ENCODE measurements at places on chromosomes 13 and 19. TPM values are rescaled to one million over a fixed set of nuclear protein-coding genes. Genes with fewer than 3 reads are reported as not detected.

- H3K27me3 ChIP-seq = no peaks in the 10 kb centered on the region
- peak overlapping the region; percentile 97 for H3K27ac ChIP-seq
- peak; percentile 77 for DNase-seq
These were observed 583 bp downstream of the TECR start for GRCh38 chr19:14530005-14530348.

ZNF99 gene
- total RNA-seq = not detected

KDM4B gene
- total RNA-seq = 34.3 TPM

DNA sequence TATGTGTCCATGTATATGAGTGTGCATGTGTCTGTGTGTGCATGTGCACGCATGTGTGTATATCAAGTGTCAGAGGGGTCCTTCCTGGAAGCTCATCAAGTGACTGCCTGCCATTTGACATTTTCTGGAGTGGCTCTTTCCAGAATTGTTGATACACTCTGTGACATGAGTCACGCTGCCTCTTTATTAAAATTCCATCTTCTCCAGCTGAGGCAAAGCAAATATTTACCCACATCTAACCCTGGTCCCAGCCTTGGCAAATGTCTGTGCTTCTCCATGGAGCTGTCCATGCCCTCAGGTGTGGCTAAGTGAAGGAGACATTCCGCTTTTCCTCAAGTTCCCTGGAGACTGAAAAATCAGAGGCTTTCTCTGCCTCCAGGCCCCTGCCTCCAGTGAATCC lies 88.2 kb upstream of the MBNL2 start:
- no peaks in the 10 kb centered on the region for H3K36me3 ChIP-seq
- no peak overlapping the region for H3K4me3 ChIP-seq
- no peak overlapping the region for H3K27ac ChIP-seq
- no peaks in the 10 kb centered on the region for H3K27me3 ChIP-seq

- H3K36me3 ChIP-seq = peaks cover 12% of the 10 kb centered on the region
- H3K4me1 ChIP-seq = no peaks in the 10 kb centered on the region
- H3K4me3 ChIP-seq = no peak overlapping the region
- H3K27ac ChIP-seq = no peak overlapping the region
- DNase-seq = no peak
These were observed 273.7 kb downstream of the DIAPH3 start for GRCh38 chr13:59890054-59890453.

DNA sequence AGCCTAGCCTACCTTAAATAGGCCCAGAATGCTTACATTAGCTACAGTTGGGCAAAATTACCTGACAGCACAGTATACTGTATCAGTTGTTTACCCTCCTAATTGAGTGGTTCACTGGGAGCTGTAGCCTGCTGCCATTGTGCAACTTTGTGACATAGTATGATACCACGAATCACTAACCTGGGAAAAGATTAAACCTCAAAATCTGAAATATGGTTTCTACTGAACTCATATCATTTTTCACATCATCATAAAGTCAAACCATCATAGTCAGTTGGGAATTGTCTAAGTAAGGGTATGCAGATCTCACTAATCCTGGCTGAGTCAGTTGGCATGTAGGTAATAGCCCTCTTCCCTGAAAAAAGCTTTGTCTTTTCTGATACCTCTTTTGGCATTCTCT lies 9.2 kb downstream of the PAN3 start:
- no peak for DNase-seq

ZNF90 gene
- 23.7 TPM for total RNA-seq
